ENCODE measurements at places on chromosomes 5 and 9.

DNA sequence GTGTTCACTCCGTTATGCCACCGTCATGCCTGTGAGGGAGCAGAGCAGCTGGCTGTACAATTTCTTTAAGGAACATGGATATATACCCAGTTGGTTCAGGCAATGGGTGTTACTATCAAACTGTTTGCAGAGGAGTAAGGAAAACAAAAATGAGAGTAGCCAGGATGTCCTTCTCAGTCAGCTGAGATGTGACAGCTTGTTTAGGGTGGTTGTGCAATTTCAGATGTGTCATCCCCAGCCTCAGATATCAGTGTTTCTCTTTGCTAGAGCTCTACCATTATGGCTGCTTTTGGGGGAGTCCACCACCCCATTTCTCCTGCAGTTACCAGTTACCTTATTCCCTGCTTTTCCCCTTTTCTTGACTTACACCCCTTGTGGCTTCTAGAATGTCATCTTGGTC, 135.2 kb upstream of the SLC24A2 start:
- no peak for DNase-seq

- DNase-seq, result peak; percentile 49
Observed at GRCh38 chr5:40841068-40841805, at the start of gene CARD6. TSS of gene CARD6 (plus strand) at chr5:40841367. CDS start at chr5:40841383, 16 bp downstream.

GRCh38 chr5:147782110-147783028, at the start of gene JAKMIP2:
TSS of gene JAKMIP2 (minus strand) at chr5:147782728. CDS start at chr5:147671806, 110,922 bp downstream.
- no peak for DNase-seq

DNA sequence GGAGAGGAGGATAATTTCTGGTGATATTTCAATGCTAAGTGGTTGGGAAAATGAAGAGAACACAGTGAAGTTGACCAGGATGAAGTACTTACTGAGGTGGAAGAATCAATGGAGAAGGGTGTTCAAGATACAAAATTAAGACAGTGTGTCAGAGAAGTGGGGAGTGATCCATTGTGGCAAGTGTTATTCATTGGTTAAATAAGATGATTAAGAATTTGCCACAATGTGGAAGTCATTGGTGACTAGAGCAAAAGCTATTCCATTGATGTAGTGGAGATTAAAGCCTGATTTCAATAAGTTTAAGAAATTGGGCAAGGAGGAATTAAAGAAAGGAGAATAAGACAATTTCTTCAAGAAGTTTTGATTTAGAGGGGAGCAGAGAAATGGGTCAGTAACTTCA, 118.9 kb downstream of the GHR start:
- DNase-seq, result no peak

DNA sequence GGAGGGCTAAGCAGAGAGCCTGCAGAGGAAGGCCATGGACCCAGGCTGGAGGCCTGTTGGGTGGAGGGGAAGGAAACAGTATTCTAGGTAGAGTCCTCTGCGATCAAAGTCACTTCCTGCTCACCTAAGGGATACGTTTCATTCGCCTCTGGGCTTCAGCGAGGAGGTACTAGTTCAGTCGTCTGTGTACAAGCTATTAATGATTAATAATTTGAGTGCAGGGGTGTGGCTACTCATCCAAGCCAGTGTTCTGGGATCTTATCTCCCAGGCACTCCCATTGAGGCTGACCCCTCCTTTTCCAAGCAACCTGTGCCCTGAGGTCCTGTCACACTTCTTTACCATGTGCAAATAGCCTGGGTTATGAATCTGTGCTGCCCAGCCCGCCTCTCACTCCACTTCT, 25.2 kb downstream of the RALGPS1 start:
- no peak for DNase-seq

GRCh38 chr5:161850491-161850890, 2.6 kb downstream of the GABRA1 start:
- no peak for DNase-seq

GRCh38 chr5:73649926-73650325, 23.9 kb downstream of the ARHGEF28 start:
- no peak for DNase-seq

GRCh38 chr5:143041461-143041860, 271.3 kb downstream of the ARHGAP26 start:
- no peak for DNase-seq

DNA sequence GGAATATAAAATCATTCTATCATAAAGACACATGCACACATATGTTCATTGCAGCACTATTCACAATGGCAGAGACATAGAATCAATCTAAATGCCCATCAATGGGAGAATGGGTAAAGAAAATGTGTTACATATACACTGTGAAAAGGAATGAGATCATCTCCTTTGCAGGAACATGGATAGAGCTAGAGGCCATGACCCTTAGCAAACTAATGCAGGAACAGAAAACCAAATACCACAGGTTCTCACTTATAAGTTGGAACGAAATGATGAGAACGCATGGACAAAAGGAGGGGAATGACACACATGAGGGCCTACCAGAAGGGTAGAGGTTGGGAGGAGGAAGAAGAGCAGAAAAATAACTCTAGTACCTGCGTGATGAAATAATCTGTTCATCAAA, 21.0 kb upstream of the RANBP6 start:
- no peak for DNase-seq

DNA sequence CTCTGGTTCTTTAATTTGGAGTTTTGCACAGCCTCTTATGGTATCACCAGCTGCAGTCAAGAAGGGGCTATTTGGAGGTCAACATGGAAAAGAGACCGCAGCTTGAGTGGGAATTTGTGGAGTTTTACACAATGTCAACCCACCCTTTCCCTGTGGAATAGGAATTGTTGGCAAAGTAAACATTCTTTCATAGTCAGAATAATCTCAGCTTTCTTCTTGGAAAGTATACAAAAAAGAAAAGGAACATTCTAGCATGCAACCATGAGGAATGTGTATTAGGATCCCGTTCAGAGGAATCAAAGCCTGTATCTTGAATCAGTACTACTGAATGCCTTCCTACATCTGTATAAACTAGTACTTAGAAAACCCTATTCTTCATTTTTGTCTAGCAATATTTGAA, 107.6 kb downstream of the LURAP1L start:
- no peak for DNase-seq

GRCh38 chr5:359301-359897, 37.9 kb downstream of the AHRR start:
- no peak for DNase-seq

- DNase-seq, result no peak
Observed at GRCh38 chr9:109859447-109859846, 79.4 kb downstream of the PALM2AKAP2 start.

GRCh38 chr5:163104464-163104863, 332.9 kb upstream of the CCNG1 start:
- no peak for DNase-seq

- no peak for DNase-seq
Observed at GRCh38 chr5:119071561-119071995, 691 bp downstream of the DMXL1 start.

DNA sequence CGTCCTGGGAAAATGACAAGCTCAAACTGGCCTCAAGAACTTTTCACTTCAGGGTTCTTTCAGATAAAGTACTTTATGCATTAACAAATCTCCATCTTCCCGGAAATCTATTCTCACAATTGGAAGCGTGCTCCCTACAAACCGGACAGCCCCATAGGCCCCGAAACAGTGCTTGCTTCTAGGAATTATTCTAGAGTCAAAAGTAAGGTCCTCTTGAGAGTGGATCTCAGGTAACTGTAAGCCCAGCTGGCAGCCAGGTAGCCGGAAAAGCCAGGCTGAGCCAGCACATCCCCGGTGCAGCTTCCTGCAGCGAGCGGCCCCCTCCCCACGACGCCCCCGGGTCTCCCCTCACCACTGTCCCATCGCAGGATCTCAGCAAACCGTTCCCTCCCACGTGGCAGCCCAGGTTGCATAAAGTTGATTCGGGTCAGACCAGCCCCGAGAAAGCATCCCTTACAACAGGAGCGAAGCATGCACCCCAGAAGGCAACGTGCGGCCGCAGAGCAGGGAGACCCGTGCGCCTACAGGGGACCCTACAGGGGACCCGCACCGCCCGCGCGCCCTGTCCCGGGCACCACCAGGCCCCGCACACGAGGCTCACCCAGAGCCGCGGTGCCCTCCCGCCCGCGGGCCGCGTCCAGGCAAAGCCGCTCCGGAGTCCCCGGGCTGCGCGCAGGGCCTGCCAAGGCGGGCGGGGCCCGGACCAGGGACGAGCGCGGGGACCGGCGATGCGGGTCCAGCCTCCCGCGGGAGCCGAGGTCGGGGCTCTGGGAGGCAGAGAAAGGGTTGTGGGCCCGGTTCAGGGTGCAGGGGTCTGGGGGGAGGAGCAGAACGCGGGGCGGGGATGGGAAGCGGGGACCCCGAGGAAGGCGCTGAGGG, 920 bp downstream of the LPCAT1 start:
- DNase-seq, result no peak

DNA sequence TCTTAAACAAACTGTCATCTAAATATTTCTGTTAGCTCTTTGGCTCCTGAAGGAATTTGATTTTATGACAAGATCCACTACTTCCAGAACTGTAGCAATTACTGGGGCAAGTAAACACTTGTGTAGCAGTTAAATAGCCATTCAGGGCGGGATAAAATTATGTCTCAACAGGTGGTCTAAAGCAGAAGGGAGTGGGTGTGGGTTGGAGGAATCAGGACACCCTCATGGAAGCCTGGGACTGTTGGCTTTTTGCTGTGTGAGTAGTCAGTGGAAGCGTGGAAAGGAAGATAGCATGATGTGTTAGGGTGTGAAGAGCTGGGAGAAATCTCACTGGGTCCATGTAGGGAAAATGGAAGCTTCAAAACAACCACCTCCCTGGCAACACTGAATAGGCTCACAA, 127.1 kb downstream of the FBXL7 start:
- no peak for DNase-seq

GRCh38 chr9:131264231-131264630, 12.1 kb downstream of the FAM78A start:
- no peak for DNase-seq

DNA sequence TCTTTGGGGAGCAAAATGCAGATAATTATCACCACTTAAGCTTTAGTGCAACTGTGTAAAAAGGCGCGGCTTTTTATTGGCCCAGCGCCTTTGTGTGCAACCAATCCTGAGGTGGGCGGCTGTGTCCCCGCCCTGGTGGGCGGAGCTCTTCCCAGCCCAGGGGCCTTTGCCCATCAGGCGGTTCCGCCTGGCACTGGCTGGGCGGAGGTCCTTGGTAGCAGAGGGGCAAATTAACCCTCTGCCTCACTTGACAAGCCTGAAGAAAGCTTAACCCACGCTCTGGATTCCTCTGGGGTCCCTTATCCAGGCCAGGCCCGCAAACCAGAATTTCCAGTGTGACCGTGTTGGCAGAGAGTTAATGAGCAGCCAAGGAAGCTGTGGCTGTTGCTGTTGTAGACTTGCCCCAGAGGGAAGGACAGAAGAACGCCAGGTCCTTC, 12.8 kb upstream of the NIPAL4 start:
- DNase-seq, result no peak

DNA sequence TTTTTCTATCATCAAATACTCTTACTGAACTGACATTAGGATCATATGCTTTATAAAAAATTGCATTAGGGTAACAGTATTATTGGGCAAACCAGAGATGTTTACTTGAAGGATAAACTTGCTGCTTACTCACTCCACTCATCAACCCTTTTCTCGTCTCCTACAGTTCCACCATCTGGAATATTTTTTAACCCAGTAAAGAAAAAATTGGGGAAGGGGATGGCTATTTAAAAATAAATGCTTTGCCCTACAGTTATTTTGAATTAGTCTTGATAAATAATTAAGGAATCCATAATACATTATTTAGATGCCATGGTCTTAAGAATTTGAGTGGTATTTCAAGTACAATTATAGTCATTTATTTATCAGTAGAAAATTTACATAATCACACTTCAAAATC, 225.8 kb downstream of the MEF2C start:
- no peak for DNase-seq

DNA sequence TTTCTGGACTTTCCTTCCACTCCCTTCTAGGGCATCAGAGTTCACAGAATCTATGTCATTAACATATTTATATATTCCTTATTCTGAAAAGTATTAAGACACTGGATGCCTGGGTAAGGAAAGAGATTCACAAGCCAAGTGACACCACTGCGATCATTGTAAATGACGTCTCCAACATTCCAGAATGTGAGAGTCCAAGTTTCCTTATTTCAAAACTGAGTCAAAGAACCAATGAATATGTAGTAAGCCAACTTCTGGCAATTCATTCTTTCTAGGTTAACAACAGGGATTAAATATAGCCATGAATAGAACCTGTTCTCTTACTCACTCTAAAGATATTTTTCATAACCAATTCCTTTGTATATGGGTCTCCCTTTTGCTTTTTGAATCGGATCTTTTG, 18.1 kb downstream of the RAI14 start:
- no peak for DNase-seq

DNA sequence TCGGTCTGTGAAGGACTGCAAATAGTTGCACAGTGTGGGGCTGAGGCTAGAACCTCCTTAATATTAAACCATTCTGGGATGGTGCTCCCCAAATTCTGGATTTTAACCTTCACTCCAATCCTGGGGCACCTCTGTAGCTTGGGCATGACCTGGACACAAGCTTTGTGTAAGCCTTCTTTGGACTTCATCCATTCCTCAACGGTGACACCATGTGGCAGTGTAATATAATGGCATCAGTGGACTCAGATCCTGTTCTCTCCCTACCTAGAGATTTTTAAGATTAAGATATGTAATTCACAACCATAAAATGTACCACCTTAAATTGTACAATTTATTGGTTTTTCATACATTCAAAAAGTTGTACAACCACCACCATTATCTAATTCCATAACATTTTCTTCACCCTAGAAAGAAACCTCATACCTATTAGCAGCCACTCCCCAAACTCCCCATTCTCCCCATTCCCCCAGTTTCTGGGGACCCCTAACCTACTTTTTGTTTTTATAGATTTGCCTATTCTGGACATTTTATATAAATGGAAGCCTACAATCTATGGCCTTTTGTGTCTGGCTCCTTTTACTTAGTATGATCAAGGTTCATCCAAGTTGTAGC, 4.8 kb upstream of the PLGRKT start:
- DNase-seq, result no peak

- DNase-seq, result no peak
Observed at GRCh38 chr5:160221082-160221481, 8.2 kb upstream of the FABP6 start.

DNA sequence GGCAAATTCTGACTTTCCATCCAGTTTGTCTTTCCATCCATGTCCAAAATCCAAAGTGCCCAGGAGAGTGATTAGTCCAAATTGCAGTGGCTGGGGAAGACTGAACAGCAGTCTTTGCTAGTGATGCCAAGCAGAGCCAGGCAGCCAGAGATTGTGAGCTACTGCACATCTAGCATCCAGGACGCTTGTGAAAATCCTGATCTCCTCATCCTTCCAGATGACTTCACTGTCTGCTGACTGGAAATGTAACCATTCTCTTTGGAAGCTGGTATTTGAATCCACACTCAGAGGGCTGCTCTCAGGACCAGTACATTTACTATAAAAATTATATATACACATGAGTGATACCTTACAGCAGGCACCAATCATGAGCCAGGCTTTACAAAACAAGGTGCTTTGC, 49.6 kb downstream of the MACROH2A1 start:
- no peak for DNase-seq

Measured in KG1 (cell line).